ENCODE measurements at places on chromosomes 2 and 18.

DNA sequence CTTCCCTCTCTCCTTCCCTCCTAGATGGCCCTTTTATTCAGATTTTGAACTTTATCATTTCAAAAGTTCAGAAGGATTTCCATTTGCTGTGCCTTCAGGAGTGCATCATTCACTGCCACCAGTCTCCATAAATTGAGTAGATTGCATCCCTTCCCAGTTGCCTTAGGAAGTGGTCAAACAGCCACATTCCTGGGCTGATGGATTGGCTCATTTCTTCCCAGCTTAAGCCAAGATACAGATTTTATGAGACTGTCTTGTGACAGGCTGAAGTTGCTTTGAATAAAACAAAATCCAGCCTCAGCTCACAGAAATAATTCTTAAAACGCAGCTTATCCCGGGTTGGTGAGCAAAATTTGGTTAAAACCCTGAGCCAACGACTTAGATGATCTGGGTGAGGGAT, 9.8 kb downstream of the NRP2 start:
- H3K27me3 ChIP-seq, result no peaks in the 10 kb centered on the region
- peak; percentile 57 for DNase-seq
- no peak overlapping the region for H3K4me3 ChIP-seq

GRCh38 chr2:9637330-9637729, 6.5 kb upstream of the YWHAQ start:
- peak overlapping the region; percentile 5 for H3K27ac ChIP-seq
- peak; percentile 74 for DNase-seq
- peaks cover 27% of the 10 kb centered on the region for H3K4me1 ChIP-seq
- H3K27me3 ChIP-seq, result no peaks in the 10 kb centered on the region

DNA sequence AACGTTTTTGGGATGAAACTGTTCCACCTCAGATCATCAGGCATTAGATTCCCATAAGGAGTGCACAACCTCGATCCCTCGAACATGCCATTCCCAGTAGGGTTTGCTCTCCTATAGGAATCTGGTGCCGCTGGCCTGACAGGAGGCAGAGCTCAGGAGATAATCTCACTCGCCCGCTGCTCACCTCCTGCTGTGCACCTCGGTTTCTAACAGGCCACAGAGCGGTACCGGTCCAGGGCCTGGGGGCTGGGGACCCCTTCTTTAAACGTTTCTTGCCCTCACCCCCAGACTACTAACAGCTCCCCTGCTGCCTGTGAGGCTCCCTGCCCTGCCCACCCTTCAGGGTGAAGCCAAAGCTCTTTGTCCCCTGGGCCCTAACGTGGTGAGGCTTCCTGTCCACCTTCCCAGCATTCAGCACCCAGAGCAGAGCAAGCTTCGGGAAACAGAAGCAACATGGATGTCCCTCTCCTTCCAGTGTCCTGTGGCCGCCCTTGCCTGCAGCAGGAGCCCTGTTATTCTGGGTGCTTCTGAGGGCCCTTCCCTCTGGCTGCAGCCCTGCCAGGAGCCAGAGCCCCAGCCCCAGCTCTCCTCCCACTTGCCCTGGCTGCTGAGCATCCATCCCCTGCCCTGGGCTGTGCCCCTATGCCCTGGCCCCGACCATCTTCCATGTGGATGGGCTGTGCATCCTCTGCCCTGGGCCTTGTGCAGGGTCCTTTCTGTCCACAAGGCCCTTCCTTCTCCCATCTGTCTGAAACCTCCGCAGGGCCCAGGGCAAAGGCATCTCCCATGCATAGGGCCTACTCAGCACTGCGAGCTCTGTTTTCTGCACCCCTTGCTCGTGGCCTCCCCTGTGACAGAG, 140.1 kb downstream of the MBP start:
- H3K4me3 ChIP-seq, result no peak overlapping the region
- no peaks in the 10 kb centered on the region for H3K4me1 ChIP-seq
- no peaks in the 10 kb centered on the region for H3K36me3 ChIP-seq
- no peak overlapping the region for H3K27ac ChIP-seq
- peaks cover 10% of the 10 kb centered on the region for H3K27me3 ChIP-seq

- no peaks in the 10 kb centered on the region for H3K27me3 ChIP-seq
- H3K36me3 ChIP-seq, result peaks cover 9% of the 10 kb centered on the region
- DNase-seq, result peak; percentile 48
- H3K4me3 ChIP-seq, result no peak overlapping the region
- H3K4me1 ChIP-seq, result no peaks in the 10 kb centered on the region
Measured at GRCh38 chr2:39050109-39050508, 70.7 kb downstream of the SOS1 start.

- H3K4me1 ChIP-seq, result no peaks in the 10 kb centered on the region
- H3K27me3 ChIP-seq, result no peaks in the 10 kb centered on the region
- no peak overlapping the region for H3K4me3 ChIP-seq
- H3K27ac ChIP-seq, result no peak overlapping the region
- no peak for DNase-seq
- no peaks in the 10 kb centered on the region for H3K36me3 ChIP-seq
Measured at GRCh38 chr2:143816916-143817315, 687.7 kb downstream of the ARHGAP15 start.

GRCh38 chr2:149562324-149562723, 25.3 kb downstream of the MMADHC start:
- 0 out of 2 replicates have a peak, but pooled peaks cover 1% of the 10 kb centered on the region for H3K36me3 ChIP-seq
- H3K27me3 ChIP-seq, result no peaks in the 10 kb centered on the region
- DNase-seq, result peak; percentile 59
- peak overlapping the region; percentile 37 for H3K4me3 ChIP-seq
- H3K27ac ChIP-seq, result no peak overlapping the region

DNA sequence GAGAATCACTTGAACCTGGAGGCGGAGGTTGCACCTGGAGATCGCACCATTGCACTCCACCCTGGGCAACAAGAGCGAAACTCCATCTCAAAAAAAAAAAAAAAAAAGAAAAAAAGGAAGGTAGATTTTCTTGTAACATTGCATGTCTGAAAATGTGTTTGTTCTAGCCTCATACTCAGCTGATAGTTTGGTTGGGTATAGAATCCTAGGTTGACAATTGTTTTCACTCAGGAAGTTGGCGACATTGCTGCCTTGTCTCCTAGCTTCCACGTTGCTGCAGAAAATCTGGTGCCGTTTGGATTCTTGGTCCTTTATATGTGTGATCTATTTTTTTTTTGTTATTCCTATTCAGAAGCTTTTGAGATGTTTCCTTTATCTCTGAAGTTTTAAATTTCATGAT, 4.7 kb downstream of the ING5 start:
- H3K36me3 ChIP-seq, result peaks cover 47% of the 10 kb centered on the region
- no peaks in the 10 kb centered on the region for H3K27me3 ChIP-seq
- peaks cover 4% of the 10 kb centered on the region for H3K4me1 ChIP-seq
- no peak overlapping the region for H3K27ac ChIP-seq
- no peak overlapping the region for H3K4me3 ChIP-seq

- no peak overlapping the region for H3K4me3 ChIP-seq
- no peaks in the 10 kb centered on the region for H3K36me3 ChIP-seq
- peaks cover 4% of the 10 kb centered on the region for H3K4me1 ChIP-seq
- H3K27ac ChIP-seq, result no peak overlapping the region
- DNase-seq, result no peak
- no peaks in the 10 kb centered on the region for H3K27me3 ChIP-seq
Measured at GRCh38 chr18:75456199-75456631, 28.7 kb upstream of the SMIM21 start.

GRCh38 chr2:136962105-136962725, 196.9 kb downstream of the THSD7B start:
- no peak overlapping the region for H3K4me3 ChIP-seq
- no peaks in the 10 kb centered on the region for H3K4me1 ChIP-seq
- no peak for DNase-seq
- H3K36me3 ChIP-seq, result no peaks in the 10 kb centered on the region
- no peak overlapping the region for H3K27ac ChIP-seq

GRCh38 chr2:124753842-124754241, 728.8 kb downstream of the CNTNAP5 start:
- DNase-seq, result no peak
- no peak overlapping the region for H3K27ac ChIP-seq
- no peak overlapping the region for H3K4me3 ChIP-seq
- no peaks in the 10 kb centered on the region for H3K4me1 ChIP-seq
- H3K27me3 ChIP-seq, result no peaks in the 10 kb centered on the region

DNA sequence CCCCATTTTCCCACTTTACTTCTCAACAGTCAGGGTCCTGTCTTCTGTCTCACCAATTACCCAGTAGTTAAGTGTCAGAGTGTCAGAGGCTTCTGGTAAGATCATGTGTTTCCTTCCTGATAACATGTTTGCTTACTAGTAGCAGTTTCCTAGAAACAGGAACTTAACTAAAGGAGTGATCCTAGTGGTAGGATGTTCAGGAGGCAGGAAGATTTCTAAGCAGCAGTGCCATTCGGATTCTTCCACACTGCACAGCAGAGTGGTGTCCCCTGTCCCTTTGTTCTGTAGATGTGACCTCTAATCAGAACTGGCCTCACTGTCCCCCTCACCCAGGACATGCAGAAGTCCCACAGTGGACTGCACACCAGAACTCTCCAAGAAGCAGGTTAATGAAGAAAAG, 221.8 kb upstream of the OSR1 start:
- no peaks in the 10 kb centered on the region for H3K27me3 ChIP-seq
- H3K27ac ChIP-seq, result no peak overlapping the region
- no peaks in the 10 kb centered on the region for H3K36me3 ChIP-seq
- no peaks in the 10 kb centered on the region for H3K4me1 ChIP-seq

DNA sequence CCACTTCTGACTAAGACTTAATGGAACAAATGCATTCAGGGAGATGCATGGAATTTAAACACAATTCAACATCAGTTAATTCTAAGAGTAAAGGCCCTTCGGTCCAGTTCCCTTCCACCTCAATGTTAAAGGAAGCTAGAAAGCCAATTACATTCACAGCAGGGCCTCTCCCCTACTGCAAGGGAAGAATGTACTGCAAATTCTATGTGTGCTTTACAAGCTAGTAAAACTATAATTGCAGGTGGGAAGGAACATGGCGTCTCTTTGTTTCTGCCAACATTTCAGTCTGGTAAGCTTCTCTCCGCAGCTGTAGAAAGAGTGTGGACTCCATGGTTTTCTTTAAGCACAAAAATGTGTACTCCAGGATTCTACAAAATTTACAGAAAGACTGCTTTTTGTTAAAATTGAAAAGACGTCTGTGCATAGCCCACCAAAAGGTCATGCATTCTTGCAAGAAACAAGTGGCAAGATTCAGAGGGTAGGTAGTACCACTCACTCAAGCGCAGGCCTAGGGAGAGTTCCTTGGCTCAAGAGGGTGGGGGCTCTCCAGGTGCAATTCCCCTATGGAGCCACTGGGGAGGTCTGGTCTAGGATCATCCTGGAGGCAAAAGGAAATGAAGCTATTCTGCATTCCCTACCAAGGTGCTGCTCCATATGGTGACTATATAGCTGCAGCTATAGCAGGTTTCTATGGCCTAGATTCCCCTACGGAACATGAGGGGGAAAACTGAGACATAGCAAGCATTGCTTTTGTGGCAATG, 127.0 kb upstream of the FZD5 start:
- H3K4me3 ChIP-seq, result no peak overlapping the region
- no peak for DNase-seq
- peaks cover 4% of the 10 kb centered on the region for H3K36me3 ChIP-seq
- no peaks in the 10 kb centered on the region for H3K27me3 ChIP-seq

DNA sequence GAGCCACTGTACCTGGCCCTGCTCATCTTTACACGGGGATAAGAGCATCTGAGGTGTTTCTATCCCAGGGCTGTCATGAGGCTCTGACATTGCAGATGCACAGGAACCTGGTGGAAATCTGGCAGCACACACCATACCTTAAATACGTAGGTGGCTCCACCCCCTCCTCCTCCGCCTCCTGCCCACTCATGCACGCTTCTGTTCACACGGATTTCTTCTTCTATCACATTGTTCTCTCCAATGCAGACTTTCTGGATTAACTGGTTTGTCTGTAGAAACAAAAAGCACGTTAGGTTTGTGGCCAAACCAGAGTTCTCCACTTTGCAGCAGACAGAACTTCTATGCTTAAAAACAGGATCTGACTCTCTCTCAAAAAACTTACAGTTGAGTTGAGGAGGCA, 118.2 kb downstream of the CLIP4 start:
- 0 out of 2 replicates have a peak, but pooled peaks cover under 1% of the 10 kb centered on the region for H3K4me1 ChIP-seq
- no peak overlapping the region for H3K4me3 ChIP-seq
- H3K36me3 ChIP-seq, result no peaks in the 10 kb centered on the region
- peaks cover 56% of the 10 kb centered on the region for H3K27me3 ChIP-seq
- H3K27ac ChIP-seq, result no peak overlapping the region
- DNase-seq, result no peak

- no peak for DNase-seq
- peaks cover 49% of the 10 kb centered on the region for H3K27me3 ChIP-seq
- peaks cover 2% of the 10 kb centered on the region for H3K4me1 ChIP-seq
- no peak overlapping the region for H3K27ac ChIP-seq
Measured at GRCh38 chr2:26932974-26933373, 37.5 kb upstream of the MAPRE3 start.

- peaks cover 1% of the 10 kb centered on the region for H3K36me3 ChIP-seq
- H3K4me3 ChIP-seq, result peak overlapping the region; percentile 93
- H3K27me3 ChIP-seq, result no peaks in the 10 kb centered on the region
- H3K4me1 ChIP-seq, result peaks cover 8% of the 10 kb centered on the region
- DNase-seq, result peak; percentile 67
- H3K27ac ChIP-seq, result peak overlapping the region; percentile 95
Measured at GRCh38 chr2:53786352-53786704, 425 bp downstream of the ASB3 start.

DNA sequence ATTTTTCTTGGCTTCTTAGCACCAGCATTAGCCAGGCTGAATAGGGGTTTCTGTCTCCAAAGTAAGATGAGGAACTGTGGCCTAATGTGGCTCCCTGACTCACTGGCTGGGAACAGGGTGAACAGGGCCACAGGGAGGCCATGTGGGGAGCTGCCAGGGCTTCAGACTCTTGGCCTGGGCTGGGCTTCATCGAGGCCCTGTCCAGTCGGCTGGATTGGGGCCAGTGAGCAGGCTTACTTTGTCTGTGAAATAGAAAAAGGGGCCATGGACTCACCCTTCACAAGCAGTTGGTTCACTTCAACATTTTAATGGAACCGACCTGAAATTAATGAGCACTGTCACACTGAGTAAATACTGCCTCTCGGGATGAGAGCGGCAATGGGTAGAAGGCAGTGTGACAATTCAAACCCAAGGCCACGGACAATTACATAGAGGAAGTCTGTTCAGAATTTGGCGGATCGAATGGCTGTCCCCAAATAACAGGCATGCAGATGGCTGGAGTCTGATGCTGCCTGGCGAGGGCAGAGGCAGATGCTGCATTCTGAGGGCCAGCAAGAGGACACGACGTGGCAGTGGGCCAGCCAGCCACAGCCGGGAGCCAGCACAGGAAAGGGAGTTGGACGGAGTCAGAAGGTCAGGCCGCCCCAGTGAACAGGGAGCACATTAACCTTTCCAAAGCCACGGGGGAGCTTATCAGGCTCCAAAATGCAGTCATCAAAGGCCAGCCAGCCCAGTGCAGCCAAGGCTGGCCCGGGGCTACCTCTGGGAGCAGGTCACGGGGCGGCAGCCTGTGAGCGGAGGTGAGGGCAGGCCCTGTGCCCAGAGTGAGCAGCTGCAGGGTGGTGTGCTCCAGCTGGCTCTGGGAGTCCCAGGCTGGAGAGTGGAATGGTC, 146.6 kb upstream of the REV1 start:
- no peak overlapping the region for H3K27ac ChIP-seq
- peaks cover 4% of the 10 kb centered on the region for H3K4me1 ChIP-seq
- no peak for DNase-seq
- H3K27me3 ChIP-seq, result no peaks in the 10 kb centered on the region
- peaks cover 3% of the 10 kb centered on the region for H3K36me3 ChIP-seq
- no peak overlapping the region for H3K4me3 ChIP-seq

GRCh38 chr2:126344493-126344892, 311.5 kb upstream of the GYPC start:
- no peak overlapping the region for H3K4me3 ChIP-seq
- no peak overlapping the region for H3K27ac ChIP-seq
- no peak for DNase-seq
- H3K27me3 ChIP-seq, result no peaks in the 10 kb centered on the region

Measured in IMR-90 (cell line).